ENCODE measurements at places on chromosomes 12 and 14.
A peak's percentile ranks its signal among the peaks of the same experiment; 100 is the strongest.

DNA sequence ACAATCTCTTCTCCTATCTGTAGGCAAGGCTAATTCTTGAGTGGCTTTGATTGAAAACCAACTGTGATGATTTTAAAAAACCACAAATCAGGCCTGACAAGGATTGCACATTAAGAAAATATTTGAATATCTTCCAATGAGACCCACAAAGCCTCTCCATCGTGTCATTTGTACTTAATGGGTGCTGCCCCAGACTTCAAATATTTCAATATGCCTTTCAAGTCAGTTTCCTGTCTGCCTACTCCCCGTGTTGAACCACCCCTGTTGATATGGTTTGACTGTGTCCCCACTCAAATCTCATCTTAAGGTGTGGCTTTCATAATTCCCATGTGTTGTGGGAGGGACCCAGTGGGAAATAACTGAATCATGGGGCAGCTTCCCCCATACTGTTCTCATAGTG lies 159.7 kb upstream of the EGLN3 start:
- DNase-seq: no peak

- no peak for DNase-seq
Measured at GRCh38 chr14:57275023-57275664, 6.4 kb downstream of the AP5M1 start.

GRCh38 chr12:105443802-105444652 lies 113.5 kb downstream of the C12orf75 start:
- no peak for DNase-seq

GRCh38 chr12:63994704-63995103 lies 150.2 kb downstream of the SRGAP1 start:
- no peak for DNase-seq

DNA sequence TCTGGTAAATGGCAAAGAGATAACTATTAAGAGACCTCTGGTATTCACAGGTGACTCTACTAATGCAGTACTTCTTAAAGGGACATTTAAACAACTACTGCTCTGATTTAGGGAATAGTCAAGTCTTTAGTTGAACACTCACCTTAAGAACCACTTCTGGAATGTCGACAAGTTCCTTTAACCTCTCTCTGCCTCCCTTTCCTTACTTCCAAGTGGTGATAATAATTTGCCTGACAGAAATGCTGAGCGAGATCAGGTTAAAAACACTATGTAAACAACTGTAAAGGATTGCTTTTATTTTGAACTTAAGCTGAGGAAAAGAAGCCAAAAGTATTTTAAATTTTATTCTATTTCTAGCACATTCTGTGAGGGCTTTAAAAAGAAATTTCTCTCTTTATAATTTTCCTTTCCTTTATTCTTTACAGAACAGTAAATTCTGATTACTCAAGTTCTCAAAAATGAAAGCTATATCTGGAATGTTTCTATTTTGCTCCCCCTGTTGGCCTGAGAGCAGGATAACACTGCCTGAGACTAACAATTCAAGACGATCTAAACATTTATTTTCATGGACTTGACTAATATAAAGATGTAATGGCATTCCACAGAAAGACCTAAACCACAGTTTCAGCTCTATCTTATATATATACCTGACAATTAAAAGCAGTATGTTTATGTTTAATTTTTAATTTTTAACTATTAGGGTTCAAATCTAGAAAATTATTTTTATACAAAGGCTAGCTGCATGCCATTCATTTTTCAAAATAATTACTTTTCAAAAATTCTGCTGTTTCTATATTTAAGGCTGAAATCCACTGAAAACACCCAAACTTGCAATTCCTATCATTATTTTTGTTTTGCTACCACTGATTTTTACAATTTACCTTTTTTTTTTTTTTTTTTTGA lies 29.2 kb downstream of the ZCCHC8 start:
- DNase-seq: no peak

- peak; percentile 27 for DNase-seq
Measured at GRCh38 chr12:45130881-45131281, 80.0 kb upstream of the DBX2 start.

- no peak for DNase-seq
Measured at GRCh38 chr14:61585598-61586543, 109.4 kb upstream of the HIF1A start.

- no peak for DNase-seq
Measured at GRCh38 chr12:26112703-26113147, 12.1 kb downstream of the BHLHE41 start.

DNA sequence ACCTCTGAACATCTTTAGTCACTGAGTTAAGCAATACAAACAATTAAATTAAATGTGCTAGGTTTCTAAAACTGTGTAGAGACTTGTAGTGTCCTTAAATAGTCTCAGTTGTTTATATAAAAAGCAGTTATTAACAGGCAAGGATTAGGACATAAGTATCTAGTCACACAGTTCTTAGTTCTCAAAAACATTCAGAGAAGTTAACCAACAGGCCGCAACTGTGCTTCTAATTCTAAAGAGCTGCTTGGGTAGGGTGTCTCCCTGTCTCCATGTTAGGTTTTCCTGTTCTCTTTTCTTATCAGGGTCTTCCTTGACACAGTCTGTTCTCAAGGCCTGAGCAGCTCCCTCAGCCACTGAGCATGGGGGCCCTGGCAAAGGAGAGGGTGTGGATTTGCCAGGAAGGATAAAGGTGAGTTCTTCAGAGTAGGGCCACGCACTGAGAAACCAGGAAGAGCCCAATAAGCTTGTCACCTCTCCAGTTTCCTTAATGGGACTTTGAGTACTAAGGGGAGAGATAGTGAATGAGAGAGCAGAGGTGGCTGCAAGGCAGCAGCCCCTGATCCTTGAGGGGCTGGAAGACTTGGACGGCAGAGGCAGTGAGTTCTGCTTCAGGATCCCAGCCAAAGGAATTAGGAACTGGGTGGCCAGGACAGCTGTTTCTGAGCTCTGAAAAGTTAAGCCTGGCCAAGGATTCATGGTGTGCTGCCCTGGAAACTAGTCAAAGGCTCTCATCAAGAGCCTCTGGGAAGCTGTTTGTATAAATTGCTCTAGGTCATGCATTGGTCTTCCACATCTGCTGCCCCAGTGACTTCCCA lies 177.3 kb downstream of the MYRFL start:
- DNase-seq: no peak

GRCh38 chr14:75939200-75939599 lies 42.6 kb downstream of the TGFB3 start:
- DNase-seq: no peak

GRCh38 chr12:27469176-27469736 lies 22.7 kb downstream of the SMCO2 start:
- no peak for DNase-seq

DNA sequence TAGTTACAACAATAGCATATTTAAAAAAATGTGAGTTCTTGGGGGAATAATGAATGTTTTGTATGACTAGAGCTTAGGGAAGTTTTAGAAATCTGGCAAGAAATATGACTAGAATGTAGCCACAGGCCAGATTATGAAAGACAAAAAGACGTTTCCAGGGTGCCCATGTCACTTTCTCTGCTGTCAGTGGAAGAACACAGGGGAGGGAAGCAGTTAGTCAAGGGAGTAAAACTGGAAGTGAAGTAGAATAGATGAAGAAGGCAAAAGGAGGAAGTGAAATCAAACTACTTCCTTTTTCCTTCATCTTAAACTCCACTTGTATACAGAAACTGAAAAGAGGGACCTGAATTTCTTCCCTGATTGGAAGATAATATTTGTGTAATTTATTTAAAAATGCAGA lies 81.2 kb upstream of the ATP2B1 start:
- no peak for DNase-seq

- no peak for DNase-seq
Measured at GRCh38 chr12:50099302-50100008, 4.4 kb upstream of the GPD1 start.
